ENCODE measurements at places on chromosomes 2 and 18. TPM values are rescaled to one million over a fixed set of nuclear protein-coding genes. Genes with fewer than 3 reads are reported as not detected.

The LIMS2 gene
- total RNA-seq, result 1.3 TPM

The CHMP1B gene
- 52.1 TPM for total RNA-seq

The CKAP2L gene
- 15.1 TPM for total RNA-seq

The FBXO41 gene
- total RNA-seq, result 16.5 TPM

The NDUFS1 gene
- 79.8 TPM for total RNA-seq

The AAMP gene
- 203 TPM for total RNA-seq

The MC4R gene
- not detected for total RNA-seq

The CIAO1 gene
- 119 TPM for total RNA-seq

The AGXT gene
- not detected for total RNA-seq

The ARHGEF4 gene
- total RNA-seq, result 16.6 TPM

The UNC80 gene
- 0.47 TPM for total RNA-seq

The PARD3B gene
- 3.5 TPM for total RNA-seq

The LDLRAD4 gene
- total RNA-seq, result 1.9 TPM

The ALKAL2 gene
- total RNA-seq, result 4.5 TPM

The COL6A3 gene
- 7.3 TPM for total RNA-seq

The ASPRV1 gene
- total RNA-seq, result 1.4 TPM

The TMEM127 gene
- total RNA-seq, result 19.9 TPM

The APLF gene
- total RNA-seq, result 6.6 TPM

The METTL8 gene
- total RNA-seq, result 54.4 TPM

The GLB1L gene
- total RNA-seq, result 5.4 TPM

The ANKRD44 gene
- 1.7 TPM for total RNA-seq

The PSMA8 gene
- not detected for total RNA-seq

The RPRM gene
- total RNA-seq, result 7.2 TPM

The ICA1L gene
- total RNA-seq, result 5.6 TPM

The INO80C gene
- total RNA-seq, result 16.3 TPM

The ATP6V1B1 gene
- not detected for total RNA-seq

The SERPINB12 gene
- not detected for total RNA-seq

The FOXD4L1 gene
- not detected for total RNA-seq

The ADAM23 gene
- total RNA-seq, result 12.0 TPM

The ABCG5 gene
- total RNA-seq, result not detected

The ITPRID2 gene
- total RNA-seq, result 12.0 TPM

The SCN9A gene
- total RNA-seq, result 8.8 TPM

The SDC1 gene
- 43.0 TPM for total RNA-seq

The GCG gene
- total RNA-seq, result not detected

The C2orf78 gene
- not detected for total RNA-seq

The GPR155 gene
- total RNA-seq, result 1.3 TPM

The BARD1 gene
- 33.9 TPM for total RNA-seq

The PLCD4 gene
- total RNA-seq, result 0.80 TPM

The STRADB gene
- total RNA-seq, result 37.6 TPM

The KCNE4 gene
- total RNA-seq, result not detected

The DAPL1 gene
- not detected for total RNA-seq

The CRACDL gene
- total RNA-seq, result 0.14 TPM

The MYL1 gene
- not detected for total RNA-seq

The FEV gene
- total RNA-seq, result not detected

The GNAL gene
- total RNA-seq, result 21.2 TPM

The LYPD6 gene
- total RNA-seq, result 10.9 TPM

The SERPINB13 gene
- total RNA-seq, result not detected

The GALNT5 gene
- total RNA-seq, result 0.14 TPM
